RCC 7860 (cell line): ENCODE measurements at places on chromosomes 11 and 22.

DNA sequence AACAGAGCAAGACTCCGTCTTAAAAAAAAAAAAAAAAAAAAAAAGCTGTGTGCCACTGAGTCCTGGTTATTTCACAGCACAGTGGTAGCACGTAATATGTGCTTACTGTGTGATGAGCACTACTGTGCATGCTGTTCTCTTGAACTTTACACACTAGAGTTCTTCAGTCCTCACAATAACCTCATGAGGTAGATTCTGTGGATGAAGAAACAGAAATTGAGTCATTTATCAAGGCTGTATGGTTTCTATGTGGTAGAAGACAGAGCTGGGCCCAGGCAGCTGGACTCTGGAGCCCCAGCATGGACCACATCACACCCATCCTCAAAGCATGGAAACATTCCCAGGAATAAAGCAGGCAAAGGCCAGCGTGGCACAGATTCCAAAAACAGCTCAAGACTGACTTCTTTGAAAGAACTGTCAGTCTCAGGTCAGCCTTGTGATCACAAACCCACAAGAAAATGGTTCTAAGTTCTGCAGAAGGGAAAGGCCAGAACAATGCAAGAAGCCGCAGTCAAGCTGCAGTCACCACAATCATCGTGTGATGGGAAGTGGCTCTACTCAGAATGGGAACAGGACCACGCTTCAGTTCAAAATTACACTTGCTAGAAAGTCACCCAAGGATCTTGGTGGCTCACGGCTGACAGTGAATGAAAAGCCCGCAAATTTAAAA, 49.5 kb downstream of the MICAL3 start:
- DNase-seq = no peak

GRCh38 chr11:15201586-15201985, 86.9 kb downstream of the INSC start:
- DNase-seq = no peak

GRCh38 chr22:29050457-29050856, 11.2 kb downstream of the C22orf31 start:
- DNase-seq = no peak

DNA sequence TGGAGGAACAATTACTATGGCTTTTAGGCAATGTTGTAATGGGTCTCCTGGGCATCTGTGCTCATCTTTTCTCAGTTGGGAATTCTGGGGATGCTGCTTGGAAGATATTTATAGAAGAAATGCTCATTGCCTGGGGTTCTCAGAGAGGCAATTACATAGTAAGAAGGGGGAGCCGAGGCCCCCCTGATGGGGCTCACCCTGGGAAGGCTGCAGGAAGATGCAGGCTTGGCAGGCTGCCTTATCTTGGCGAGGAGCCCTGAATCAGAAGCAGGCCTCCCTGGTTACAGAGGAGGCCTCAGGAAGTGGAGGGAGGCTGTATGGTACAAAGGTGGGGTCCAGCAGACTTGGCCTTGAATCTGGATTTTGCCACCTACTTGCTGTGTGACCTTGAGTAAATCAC, 60.6 kb upstream of the CRYBB3 start:
- DNase-seq = no peak

GRCh38 chr11:66848671-66849500, 5.6 kb downstream of the RCE1 start:
- no peak for DNase-seq

- no peak for DNase-seq
These were observed 876 bp downstream of the NFRKB start for GRCh38 chr11:129894278-129895125.

DNA sequence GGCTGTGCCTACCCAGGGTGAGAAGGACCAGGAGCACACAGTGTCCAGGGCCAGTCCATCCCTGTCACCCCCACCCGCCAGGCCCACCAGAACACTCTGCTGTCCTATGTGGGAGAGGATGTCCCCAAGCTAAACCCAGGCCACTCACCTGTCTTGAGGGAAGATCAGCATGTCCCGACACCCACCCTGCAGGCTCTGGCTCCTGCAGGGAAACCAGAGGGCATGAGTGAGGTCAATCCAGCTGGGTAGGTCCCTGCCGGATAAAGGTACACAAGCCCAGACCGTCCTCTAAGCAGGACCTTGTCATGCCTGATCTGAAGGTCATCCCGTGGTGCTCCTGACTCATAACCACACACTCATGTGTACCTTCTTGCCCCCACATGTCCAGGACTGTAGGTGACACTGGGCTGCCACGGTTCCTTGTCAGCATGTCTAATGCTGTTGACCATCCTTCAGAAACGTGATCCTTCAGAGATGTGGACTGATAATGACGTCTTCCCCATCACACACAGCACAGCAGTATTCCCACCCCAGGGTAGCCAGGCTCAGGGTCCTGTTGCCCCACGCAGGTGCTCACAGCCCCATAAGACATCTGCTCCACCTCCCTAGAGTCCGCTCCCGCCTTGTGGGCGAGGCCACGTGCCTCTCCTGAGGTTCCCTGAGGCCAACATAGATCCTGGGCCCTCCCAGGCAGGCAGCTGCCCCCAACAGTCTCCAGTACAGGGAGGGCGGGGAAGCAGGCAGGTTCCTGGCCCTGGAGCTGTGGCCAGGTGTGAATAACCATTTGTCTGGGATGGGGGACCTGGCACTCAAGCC, 6.1 kb downstream of the ARVCF start:
- no peak for DNase-seq

GRCh38 chr11:82771781-82772180, 38.1 kb upstream of the FAM181B start:
- DNase-seq = no peak

DNA sequence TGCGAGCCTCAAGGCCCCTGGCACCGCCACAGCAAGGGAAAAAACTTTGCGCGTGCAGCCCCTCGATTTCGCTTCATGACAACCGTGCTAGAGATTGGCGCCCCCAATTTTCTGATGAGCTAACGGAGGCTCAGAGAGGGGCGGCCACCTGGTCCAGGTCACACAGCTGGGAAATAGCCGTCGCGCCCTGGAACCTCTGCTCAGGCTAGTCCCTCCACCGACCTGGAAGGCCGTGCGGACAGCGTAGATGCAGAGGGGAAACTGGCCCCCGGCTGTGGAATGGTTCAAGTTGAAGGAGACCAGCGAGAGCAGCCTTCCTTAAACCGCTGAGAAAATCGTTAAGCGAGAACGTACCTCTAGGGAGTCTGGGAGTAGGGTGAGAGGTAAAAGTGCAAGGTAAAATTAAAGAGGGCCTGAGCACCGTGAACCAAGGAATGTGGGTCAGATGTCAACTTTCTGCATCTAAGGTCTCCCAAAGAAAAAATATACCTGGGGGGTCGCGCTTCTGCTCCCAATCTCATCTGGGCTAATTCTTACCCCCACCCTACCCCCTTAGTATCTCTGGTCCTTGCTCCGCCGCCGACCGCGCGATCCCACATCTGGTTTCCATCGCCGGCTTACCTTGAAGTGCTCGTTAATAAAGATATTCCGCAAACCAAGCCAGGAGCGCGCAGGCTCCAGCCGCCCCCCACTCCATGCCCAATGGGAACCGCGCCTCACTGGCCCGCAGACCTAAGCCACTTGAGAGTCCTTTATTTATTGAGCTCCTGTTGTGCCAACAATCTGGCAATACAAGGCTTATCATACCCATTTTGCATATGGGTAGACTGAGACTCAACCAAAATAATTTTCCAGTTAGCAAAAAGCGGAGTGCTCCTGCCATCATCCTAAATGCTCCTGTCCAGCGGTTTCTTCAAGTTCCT, 1.7 kb upstream of the ALX4 start:
- DNase-seq = no peak

DNA sequence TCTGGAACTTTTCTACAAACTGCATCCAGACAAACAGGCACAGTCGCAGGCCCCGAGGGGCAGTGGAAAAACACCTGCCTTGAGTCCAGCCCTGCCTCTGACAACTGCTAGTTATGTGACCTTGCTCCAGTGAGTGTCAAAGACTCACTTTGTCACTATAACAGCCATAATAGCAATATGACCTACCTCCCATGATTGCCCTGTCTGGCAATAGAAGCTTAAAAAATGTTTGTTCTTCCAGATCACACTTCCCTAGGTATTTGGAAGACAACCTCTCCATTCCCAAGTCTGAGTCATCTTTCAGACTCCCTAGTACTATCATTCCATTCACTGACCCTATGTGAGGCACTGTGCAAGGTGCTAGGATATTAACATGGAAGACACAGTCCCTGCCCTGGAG, 74.5 kb downstream of the RPL27A start:
- DNase-seq = peak; percentile 14

GRCh38 chr11:122779047-122779629, 59.2 kb upstream of the CRTAM start:
- DNase-seq = no peak

DNA sequence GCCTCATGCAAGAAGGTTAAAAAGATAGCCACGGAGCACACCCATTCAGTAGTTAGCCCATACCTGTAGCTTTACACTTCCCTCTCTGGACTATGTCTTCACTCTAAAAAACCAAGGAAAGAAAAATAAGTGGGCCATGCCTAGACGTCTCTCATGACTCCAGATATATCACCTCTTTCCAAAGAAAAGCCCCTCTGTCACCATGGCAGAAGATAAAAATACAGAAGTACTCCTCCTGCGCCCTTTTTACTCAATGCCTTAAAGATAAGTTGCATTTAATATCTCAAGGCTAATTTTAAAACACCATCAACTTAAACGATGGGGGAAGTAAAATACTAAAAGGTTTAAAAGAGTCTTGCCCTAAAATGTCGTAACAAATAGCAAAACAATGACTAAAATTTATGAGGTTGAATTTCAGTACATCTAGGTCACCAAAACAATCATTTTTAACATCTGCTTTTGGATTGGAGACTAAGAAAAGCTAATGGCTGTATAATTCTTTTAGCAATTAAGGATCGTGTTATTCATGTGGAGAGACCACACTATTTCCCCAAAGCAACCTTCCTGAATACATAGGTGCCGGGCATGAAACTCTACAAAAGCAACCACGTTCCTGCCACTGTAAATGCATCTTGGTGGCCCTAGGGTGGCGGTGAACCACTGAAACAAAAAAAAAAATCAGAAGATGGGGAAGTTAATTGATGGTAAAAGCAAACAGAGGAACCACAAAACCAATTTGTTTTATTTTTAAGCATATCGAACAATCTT, 46.0 kb downstream of the CELF1 start:
- no peak for DNase-seq

DNA sequence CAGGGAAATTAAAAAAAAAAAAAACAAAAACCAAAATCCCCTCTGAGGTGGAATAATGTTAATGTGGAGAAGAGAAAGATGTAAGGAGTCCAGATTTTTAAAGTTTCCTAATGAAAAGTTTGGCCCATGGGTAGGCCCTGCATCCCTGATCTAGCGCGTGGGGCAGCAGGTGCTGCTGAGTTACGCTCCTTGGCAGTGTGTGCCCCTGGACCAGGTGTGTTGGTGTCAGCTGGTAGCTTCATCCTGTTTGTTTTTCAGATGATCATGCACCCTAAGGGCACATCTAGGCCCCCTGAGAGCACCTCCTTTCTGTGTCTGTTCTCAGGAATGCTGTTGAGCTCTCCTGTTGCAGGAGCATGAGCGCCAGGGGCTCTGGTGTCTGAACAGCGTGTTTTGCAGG, 6.7 kb downstream of the DGCR8 start:
- no peak for DNase-seq

DNA sequence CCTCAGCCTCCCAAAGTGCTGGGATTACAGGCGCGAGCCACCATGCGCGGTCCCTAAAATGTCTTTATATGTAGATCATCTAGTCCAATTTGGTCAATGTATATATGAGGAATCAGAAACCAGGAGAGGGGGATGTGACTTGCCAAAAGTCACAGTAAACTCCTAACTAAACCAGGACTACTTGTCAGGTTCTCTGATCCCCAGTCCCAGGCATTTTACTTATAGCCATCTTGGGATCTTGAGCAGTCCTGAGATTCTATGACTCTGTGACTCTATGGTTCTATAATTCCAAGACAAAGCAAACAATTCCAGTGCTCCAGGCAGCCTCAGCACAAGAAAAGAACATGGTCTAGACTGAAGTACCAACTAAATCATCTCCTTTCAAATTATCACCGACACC, at the start of gene MS4A5:
MS4A5 (plus strand) TSS at position 301 of the 400 bp plus-strand sequence. CDS start 103 bp downstream, outside the sequence.
- DNase-seq = no peak

- DNase-seq = no peak
These were observed 29.7 kb upstream of the CAVIN3 start for GRCh38 chr11:6350043-6350442.

GRCh38 chr11:131248588-131248987, 121.8 kb upstream of the NTM start:
- DNase-seq = peak; percentile 45

DNA sequence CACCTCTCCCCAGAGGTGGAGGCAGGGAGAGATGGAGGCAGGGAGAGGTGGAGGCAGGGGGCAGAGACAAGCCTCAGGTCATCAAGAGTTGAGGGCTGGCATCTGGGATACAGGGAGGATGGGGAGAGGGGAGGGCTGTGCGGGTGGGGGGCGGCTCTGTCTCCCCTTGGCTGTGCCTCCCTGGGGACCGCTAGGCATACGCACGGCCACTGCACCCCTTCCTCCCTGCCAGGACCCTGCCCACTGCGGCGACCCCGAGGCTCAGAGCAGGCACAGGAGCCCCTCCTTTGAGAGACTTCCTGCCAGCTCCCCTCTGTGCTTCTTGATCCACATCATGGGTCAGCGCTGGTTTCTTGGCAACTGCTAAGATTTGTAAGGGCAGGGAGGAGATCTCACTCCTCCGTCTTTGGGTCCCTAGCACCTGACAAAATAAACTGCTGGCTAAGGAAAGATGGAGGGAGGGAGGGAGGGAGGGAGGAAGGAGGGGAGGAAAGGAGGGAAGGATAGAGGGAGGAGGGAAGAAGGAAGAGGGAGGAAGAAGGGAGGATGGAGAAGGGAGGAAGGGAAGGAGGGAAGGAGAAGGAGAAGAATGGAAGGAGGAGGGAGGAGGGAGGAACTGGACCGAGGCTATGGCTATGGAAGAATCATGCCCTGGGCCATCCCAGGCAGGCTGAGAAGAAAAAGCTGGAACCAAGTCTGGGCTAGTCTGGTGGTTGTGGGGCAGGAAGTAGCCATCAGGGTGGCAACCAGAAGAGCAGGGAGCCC, 18.5 kb downstream of the PRR33 start:
- DNase-seq = peak; percentile 29

DNA sequence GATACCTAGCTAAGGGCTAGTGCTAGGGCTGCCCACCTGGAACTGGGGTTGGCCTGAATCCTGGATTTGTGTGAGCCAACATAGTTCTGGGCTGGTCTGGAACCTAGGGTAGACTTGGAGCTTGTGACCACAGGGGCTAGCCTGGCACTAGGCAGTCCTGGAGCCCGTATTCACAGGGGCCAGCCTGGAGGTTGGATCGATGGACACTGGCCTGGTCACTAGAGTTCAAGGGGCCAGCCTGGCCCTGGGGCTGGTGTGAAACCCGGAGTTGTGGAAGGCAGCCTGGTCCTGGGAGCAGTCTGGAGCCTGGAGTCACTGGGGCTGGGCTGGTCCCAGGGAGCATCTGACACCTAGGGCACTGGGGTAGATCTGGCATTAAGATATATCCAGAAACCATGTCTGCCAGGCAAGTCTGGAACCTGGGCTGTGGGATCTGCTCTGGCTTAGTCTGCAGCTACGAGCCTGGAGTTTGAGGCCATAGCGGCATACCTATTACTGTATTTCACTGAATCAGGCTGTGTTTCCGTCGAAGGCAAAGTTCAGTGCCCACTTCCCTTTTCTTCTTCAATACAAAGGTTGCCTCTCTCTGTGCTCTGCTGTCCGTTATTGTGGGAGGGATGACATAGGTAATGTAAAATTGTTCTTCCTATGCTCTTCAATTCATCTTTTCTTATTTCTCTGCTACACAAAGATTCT, 9.1 kb upstream of the GLYATL1B start:
- DNase-seq = no peak

GRCh38 chr22:19766240-19766510, 5.6 kb downstream of the TBX1 start:
- DNase-seq = no peak
